HepG2 (cell line): ENCODE measurements at places on chromosomes 3 and 15.

DNA sequence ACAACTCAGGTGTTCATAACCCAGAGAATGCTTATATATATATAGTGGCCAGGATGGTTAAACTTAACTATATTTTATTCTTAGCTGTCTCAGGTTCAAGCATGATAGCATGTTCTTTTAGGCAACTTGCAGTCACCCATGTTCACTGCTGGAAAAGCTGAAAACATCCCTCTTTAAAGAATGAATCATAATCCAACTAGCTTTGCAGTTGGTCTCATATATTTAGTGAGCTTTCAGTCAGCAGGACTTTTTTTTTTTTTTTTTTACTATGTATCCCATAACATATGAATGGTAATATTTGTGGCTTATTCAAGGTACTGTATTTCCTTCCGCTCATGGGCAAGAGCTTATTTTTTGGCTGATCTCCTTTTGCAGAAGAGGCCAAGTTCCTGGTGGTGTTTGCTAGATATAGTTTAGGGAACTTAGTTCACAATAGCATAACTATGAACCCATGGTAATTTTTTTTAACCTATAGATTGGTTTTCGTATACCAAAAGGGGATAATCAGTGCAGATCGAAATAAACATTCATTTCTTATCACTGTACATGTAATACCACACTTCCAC lies 77.6 kb downstream of the CMSS1 start:
- no peak for DNase-seq

DNA sequence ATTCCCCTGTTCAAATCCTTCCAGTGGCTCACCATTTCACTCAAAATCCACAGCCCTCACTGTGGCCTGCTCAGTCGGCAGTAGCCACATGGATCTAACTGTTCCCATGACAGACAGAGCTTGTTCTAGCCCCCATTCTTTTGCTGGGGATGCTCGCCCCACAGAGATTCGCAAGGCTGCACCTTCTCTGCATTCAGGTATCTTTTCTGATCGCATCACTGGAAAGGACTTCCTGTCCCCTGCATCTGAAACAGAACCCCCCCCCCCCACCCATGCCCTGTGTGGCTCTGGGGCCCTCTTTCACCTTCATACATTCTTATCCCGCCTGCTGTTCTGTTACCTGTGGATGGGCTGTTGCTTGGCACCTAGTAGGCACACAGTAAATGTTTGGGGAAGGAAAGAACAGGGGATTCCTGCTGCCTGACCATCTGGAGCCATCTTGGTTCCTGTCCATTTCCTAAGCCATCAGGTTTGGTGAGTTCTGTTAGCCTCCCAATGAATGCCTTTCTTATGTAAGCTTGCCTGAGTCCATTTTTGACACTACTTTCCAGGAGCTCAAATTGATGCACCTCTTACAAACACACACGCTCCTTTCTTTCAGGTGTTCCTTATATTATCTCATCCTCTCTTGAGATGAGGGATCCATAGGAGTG lies 42.9 kb upstream of the PGPEP1L start:
- DNase-seq: no peak

GRCh38 chr3:170128977-170129431 lies 52.5 kb downstream of the PHC3 start:
- no peak for DNase-seq

DNA sequence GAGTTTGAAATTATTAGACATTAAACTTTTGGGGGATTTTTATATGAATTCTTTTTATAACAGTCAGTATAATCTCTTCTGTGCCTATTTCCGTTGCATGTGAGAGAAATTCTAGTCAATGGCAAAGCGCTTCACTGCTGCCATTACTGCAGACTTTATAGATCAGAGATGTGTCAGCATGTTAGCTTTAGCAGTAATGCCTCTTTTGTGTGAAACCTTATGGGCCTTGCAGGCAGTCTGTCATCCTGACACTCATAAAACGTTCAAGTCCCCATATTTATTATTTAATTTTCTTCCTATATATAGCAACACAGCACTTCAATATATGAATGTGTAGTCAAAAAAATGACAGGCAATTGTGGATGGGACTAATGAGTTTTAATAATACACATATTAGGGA lies 191.0 kb downstream of the NLGN1 start:
- DNase-seq: no peak

DNA sequence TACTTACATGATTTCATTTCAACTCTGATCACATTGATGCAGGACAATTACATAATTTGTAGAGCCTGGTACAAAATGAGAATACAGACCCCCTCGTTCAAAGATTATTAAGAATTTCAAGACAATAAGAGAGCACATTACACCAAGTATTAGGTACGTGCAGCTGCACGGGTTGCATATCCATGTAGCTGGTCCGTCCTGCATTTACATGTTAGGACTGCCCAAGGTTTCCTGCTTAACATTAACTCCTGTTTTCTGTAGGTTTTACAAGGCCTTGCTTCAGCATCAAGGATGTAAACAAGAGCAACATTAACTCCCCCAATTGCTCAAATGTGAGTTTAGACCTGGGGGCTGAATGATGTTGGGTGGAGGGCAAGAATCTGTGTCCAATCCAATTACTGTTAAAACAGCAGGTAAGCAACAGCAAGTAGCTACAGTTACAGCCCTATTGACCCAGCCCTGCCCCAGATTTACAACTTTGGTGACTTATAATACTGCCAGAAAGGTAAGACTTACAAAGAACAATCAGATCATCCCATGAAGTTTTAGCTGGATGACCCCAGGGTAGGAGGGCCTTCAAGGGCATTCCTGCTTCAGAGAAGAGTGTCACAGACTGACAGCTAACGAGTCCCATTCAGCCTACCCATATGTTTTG lies 127.4 kb upstream of the PPP2R3A start:
- DNase-seq: no peak

GRCh38 chr3:156762631-156763185 lies 63.4 kb upstream of the LEKR1 start:
- no peak for DNase-seq

GRCh38 chr3:104952146-104952972 lies 414.4 kb upstream of the ALCAM start:
- DNase-seq: no peak
